ENCODE measurements at places on chromosomes 7 and 10. TPM values are rescaled to one million over a fixed set of nuclear protein-coding genes. Genes with fewer than 3 reads are reported as not detected.

- H3K27me3 ChIP-seq, result no peaks in the 10 kb centered on the region
- H3K27ac ChIP-seq, result no peak overlapping the region
- no peak for DNase-seq
- H3K4me1 ChIP-seq, result no peaks in the 10 kb centered on the region
Observed at GRCh38 chr10:119829429-119829828, 43.2 kb downstream of the MCMBP start.

DNA sequence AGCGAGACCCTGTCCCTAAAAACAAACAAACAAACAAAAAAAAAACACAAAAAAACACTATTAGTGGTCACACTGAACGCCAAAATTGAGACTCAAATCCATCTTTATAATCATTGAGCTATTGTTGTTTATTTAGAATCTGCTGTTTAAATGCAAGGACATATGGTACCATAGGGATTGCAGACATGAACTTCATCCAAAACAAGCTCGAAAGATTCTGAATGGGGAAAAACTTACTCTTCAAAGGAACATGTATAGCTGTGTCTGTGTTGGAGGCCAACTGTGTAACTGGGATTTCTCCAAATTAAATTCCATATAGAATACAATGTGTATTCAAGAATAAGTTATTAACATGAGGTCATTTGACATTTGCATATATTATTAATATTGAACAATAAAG, 74.7 kb upstream of the GPR158 start:
- no peak overlapping the region for H3K27ac ChIP-seq
- DNase-seq, result no peak
- peaks cover 15% of the 10 kb centered on the region for H3K36me3 ChIP-seq

GRCh38 chr10:125994601-125995000, 98.2 kb downstream of the FANK1 start:
- no peaks in the 10 kb centered on the region for H3K4me1 ChIP-seq
- H3K27ac ChIP-seq, result no peak overlapping the region
- H3K36me3 ChIP-seq, result no peaks in the 10 kb centered on the region
- DNase-seq, result no peak
- no peaks in the 10 kb centered on the region for H3K27me3 ChIP-seq

DNA sequence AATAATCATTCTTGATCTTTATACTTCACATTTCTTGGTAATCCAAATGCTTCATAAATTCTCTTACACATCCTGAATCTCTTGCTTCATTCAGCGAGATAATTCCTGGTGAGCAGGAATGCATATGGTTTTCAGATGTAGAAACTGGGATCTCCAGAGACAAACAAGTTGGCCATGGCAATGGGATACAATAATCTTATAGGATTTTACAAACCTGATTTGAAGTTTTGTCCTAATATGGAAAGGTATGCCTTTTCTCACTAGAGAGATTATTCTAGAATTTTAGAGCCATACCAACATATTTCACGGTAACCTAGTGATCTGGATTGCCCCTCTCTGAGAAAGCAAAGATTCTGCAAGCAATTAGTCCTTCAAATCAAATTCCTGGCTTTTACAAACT, 13.1 kb upstream of the TRDMT1 start:
- no peaks in the 10 kb centered on the region for H3K4me1 ChIP-seq
- no peak for DNase-seq
- no peaks in the 10 kb centered on the region for H3K27me3 ChIP-seq
- H3K27ac ChIP-seq, result no peak overlapping the region

DNA sequence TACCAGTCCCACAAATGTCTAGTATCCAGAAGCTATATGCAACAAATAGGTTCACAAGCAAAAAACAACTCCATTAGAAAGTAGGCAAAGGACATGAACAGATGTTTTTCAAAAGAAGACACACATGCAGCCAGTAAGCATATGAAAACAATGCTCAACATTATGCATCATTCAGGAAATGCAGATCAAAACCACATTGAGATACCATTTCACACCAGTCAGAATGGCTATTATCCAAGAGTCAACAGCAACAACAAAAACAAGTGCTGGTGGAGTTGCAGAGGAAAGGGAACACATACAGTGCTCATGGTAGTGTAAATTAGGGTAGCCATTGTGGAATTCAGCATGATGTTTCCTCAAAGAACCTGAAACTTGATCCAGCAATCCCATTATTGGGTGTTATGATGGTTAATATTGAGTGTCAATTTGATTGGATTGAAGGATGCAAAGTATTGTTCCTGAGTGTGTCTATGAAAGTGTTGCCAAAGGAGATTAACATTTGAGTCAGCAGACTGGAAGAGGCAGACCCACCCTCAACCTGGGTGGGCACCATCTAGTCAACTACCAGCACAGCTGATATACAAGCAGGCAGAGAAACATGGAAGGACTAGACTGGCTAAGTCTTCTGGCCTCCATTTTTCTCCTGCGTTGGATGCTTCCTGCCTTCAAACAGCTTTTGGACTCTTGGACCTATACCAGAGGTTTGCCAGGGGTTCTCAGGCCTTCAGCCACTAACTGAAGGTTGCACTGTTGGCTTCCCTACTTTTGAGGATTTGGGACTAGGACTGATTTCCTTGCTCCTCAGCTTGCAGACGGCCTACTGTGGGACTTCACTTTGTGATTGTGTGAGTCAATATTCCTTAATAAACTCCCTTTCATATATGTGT, 218.4 kb upstream of the SEMA3D start:
- no peaks in the 10 kb centered on the region for H3K27me3 ChIP-seq
- H3K4me3 ChIP-seq, result no peak overlapping the region

DNA sequence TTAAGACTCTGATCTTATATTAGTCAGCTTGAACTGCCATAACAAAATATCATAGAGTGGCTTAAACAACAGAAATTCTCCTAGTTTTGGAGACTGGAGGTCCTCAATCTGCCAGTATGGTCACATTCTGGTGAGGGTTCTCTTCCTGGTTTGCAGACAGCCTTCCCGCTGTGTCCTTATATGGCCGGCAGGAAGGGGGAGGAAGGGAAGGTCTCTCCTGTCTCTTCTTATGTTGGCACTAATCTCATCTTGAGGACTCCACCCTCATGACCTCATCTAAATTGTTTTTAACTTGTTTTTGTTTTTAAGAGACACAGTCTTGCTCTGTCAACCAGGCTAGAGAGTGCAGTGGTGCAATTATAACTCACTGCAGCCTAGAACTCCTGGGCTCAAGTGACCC, 53.1 kb downstream of the VPS41 start:
- H3K4me3 ChIP-seq, result peak overlapping the region; percentile 68
- H3K36me3 ChIP-seq, result peaks cover 17% of the 10 kb centered on the region
- H3K27me3 ChIP-seq, result no peaks in the 10 kb centered on the region

DNA sequence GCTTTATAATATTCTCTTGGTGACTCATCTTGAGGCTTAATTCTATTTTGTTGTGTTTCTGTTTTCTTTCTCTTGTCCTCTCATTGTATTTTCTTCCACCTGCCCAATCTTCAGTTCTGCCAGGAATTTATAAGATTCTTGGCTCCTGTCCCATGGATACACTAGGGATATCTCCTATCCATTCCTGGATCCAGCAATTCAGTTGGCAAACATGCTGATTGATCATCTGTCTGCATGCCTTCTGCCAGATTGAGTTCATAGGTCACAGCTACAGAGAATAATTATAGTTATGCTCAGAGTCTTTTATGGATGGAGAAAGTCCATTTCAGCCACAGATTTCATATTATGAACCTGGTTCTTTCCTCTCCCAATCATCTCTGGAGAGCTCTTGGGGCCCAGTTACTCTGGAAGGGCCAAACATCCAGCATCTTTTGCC, 140.4 kb upstream of the MAGI2 start:
- DNase-seq, result no peak
- no peaks in the 10 kb centered on the region for H3K27me3 ChIP-seq
- no peak overlapping the region for H3K27ac ChIP-seq

DNA sequence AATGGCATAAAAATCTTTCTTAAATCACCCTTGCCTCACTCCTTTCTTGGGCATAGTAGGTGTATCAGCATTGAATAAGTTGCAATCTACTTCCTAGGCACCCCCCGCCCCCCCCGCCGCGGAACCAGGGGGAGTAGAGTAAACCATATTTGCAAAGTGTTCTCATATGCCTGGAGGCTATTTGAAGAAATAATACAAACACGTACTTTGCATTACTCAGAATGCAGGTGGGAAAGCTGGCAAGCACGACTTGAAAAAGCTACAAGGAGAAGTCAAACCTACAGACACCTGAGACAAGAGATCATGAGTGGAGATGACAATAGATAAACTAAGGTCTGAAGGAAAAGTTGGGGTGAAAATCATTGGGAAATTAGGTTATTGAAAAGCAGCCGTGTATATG, 65.6 kb downstream of the POM121L12 start:
- no peak overlapping the region for H3K4me3 ChIP-seq
- no peaks in the 10 kb centered on the region for H3K36me3 ChIP-seq
- H3K4me1 ChIP-seq, result no peaks in the 10 kb centered on the region

GRCh38 chr7:70271617-70272081, 673.4 kb downstream of the AUTS2 start:
- DNase-seq, result no peak
- peaks cover 15% of the 10 kb centered on the region for H3K4me1 ChIP-seq
- no peak overlapping the region for H3K27ac ChIP-seq
- H3K27me3 ChIP-seq, result no peaks in the 10 kb centered on the region
- H3K36me3 ChIP-seq, result no peaks in the 10 kb centered on the region

The SYNPO2L gene
- not detected for polyA plus RNA-seq

The GOT1 gene
- polyA plus RNA-seq, result 15.5 TPM

The ADAM12 gene
- not detected for polyA plus RNA-seq

The CLCN1 gene
- not detected for polyA plus RNA-seq

The MORN4 gene
- polyA plus RNA-seq, result 2.1 TPM

The ITIH5 gene
- not detected for polyA plus RNA-seq

The PNLIPRP1 gene
- not detected for polyA plus RNA-seq

The CALCR gene
- not detected for polyA plus RNA-seq

The UBE3C gene
- 16.6 TPM for polyA plus RNA-seq

The ADARB2 gene
- not detected for polyA plus RNA-seq

The AVPI1 gene
- 2.1 TPM for polyA plus RNA-seq

The CHCHD1 gene
- 45.8 TPM for polyA plus RNA-seq

The ZNF487 gene
- 18.3 TPM for polyA plus RNA-seq

Data from naive B cell (primary cell).